ENCODE measurements at places on chromosomes 6 and 20.

GRCh38 chr6:7637533-7637932, 47.5 kb downstream of the SNRNP48 start:
- DNase-seq, result no peak

DNA sequence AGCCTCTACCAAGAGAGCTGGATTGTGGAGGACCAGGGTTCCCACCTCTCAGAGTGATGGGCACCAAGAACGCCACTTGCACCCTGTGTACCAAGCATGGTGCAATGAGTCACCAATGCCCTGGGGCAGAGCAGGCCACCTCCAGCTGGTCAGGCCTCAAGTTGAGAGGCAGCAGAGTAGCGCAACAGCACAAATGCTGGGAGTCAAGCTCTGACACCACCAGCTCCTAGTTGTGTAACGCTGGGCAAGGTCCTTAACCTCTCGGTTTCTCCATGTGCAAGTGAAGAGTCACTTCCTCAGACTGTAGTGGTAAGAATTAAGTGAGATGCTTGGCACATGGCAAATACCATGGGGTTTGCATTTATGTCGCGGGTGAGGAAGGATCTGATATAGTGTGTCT, 25.6 kb downstream of the GFOD1 start:
- no peak for DNase-seq

DNA sequence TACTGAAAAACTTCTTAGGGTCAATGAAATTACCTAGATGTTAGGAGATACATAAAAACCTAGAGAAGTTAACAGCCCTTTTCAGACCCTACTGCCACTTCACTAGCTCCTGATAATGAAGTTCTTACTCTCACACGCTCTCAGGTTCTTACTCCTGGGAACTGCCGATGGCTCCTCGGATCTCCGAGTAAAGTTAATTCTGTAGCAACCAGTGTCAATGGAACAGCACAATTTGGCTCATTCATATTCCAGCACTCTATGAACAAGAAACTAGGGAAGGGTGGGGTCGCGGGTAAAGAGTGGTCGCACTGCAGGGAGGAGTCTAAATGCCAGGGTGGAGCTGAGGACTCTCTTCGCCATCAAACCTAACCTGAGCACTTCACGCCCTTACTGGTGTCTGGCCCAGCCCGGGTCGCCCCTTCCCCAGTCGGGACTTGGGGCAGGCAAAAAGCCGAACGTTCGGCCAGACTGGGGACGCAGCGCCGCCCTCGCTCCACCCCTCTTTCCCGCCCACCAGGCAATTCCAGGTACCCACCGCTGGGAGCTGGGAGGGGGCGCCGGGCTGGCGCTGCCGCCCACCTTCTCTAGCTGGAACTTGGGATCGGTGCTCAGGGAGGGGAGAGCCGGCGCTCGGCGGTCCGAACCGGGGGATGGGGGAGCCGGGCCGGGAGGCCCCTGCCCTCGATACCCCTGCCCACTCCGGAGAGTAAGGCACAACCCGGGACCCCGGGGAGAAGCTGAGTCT, 744 bp downstream of the RAB23 start:
- DNase-seq, result no peak

- DNase-seq, result no peak
Measured at GRCh38 chr20:1773816-1774215, 116.2 kb upstream of the SIRPG start.

GRCh38 chr6:25689966-25690365, 38.0 kb downstream of the SCGN start:
- DNase-seq, result no peak

- DNase-seq, result no peak
Measured at GRCh38 chr20:50151034-50151743, 2.3 kb downstream of the PEDS1 start.

DNA sequence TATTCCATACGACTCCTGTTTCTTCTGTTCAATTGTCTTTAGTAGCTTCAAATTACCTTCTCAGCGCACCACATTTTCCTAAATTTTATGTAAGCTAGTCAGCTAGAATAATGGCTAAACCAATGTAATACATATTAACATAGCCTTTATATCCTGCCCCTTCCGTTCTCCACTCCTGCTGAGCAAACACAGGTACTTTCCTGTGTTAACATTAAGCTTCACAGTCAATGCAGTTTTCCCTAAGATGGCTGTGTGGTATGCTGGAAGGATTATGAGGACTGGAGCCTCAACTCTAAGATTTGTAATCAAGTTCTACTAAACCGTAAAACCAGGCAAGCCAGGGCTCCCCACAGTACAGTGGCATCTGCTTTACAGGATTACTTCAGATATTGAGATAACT, 29.4 kb downstream of the HTR1B start:
- no peak for DNase-seq

- no peak for DNase-seq
Measured at GRCh38 chr6:114995526-114995925, 652.7 kb upstream of the HS3ST5 start.

- no peak for DNase-seq
Measured at GRCh38 chr6:156515242-156515641, 261.9 kb upstream of the ARID1B start.

DNA sequence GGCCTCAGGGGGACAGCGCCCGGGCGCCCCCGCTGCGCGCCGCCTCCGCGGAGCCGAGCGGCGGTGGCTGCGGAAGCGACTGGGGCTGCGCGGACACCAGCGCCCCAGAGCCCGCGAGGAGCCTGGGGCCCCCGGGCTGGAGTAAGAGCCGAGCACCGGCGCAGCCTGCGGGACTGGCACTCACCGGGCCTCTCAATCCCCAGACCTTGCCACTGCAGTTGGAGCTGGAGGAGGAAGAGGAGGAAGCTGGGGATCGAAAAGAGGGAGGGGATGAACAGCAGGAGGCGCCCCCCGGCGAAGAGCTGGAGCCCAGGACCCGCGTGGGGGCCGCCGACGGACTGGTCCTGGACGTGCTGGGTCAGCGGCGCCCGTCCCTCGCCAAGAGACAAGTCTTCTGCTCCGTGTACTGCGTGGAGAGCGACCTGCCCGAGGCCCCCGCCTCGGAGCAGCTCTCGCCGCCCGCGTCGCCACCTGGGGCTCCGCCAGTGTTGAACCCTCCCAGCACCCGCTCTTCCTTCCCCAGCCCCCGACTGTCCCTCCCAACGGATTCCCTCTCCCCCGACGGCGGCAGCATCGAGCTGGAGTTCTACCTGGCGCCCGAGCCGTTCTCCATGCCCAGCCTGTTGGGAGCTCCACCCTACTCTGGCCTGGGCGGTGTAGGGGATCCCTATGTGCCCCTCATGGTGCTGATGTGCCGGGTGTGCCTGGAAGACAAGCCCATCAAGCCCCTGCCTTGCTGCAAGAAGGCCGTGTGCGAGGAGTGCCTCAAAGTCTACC, 590 bp downstream of the RNF217 start:
- DNase-seq, result no peak

GRCh38 chr6:31510007-31510406, 12.1 kb downstream of the MICB start:
- DNase-seq, result no peak

DNA sequence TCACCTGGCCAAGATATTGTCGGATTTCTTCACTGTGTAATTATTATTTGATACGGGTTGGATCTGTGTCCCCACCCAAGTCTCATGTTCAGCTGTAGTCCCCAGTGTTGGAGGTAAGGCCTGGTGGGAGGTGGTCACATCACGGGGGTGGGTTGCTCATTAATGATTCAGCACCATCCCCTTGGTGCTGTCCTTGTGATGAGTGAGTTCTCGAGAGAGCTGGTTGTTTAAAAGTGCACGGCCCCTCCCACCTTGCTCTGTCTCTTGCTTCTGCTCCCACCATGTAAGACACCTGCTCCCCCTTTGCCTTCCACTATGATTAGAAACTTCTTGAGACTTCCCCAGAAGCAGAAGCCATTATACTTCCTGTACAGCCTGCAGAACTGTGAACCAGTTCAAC, 173.9 kb upstream of the PMEPA1 start:
- DNase-seq, result no peak

DNA sequence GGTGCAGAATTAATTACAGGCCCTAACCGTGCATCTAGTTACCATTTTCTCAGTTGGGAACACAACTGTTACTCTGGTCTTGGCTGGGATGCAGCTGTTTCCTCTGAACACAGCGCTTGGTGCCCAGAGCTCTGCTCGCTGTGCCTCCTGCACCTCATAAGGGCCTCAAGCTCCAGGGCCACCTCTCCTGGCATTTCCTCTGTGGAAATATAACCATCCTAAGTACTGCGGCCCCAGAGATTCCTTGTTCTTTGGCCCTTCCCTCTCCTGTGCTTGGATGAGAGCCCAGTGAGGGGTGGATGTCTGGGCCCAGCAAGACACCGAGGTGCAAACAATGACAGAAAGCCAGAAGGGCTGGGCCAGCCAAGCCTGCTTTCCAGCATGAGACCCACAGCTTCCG, 169.9 kb upstream of the CST7 start:
- DNase-seq, result no peak

DNA sequence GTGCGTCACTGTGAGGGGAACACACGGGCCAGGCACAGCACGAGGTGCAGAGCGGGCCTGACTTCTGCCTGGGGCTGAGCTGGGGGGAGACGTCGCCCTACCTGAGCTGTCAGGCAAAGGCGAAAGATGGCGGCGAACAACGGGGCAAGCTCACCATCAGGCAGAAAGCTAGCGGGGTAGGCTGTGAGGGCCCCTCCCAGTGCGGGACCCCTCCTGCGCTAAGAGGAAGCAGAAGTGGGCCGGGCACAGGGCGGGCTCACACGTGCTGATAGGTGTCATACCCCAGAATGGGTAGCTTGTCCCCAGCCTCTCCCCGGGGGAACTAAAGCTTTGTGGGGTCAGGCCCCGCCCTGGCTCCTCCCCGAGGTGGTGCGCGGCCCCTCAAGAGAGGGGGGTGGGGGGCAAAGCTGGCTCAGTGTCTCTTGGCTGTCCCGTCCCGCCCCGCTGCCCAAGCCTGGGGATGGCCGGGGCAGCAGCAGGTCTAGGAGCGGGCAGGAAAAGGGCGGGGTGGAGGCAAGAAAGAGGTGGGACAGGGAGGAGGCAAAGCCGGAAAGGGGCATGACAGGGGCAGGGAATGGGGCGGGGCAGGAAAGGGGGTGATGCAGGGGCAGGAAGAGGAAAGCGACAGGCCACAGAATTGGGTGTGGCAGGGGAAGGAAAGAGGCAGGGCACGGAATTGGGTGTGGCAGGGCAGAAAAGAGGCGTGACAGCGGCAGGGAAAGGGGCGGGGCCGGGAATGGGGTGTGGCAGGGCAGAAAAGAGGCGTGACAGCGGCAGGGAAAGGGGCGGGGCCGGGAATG, 14.7 kb downstream of the UCKL1 start:
- no peak for DNase-seq

DNA sequence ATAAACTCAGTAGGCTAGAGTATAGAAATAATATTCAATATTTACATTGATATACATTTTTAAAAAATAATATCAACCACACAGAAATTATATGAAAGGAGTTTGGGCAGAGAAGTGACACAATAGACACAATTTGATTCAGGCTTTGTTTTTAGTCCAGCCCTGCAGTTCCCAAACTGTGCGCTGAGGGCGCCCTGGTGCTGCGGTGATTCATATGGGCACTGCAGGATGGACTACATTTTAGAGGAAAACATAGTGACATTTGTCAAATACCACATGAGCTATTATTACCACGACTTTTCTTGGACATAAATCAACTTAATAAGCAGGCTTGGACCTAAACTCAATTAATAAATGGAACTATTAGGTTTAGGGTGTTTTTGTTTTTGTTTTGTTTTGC, 364.3 kb upstream of the ID4 start:
- DNase-seq, result no peak

- no peak for DNase-seq
Measured at GRCh38 chr20:51980277-51980676, 178.0 kb upstream of the SALL4 start.

Measured in AG04449 (cell line).